Activated CD4-positive, alpha-beta T cell treated with anti-CD3 and anti-CD28 coated beads, Interleukin-2, amount 10 ng/mL, durations not matched to agents 7 days and 5 days (primary cell): ENCODE measurements at places on chromosomes 1 and 21. TPM values are rescaled to one million over a fixed set of nuclear protein-coding genes. Genes with fewer than 3 reads are reported as not detected.
A peak's percentile ranks its signal among the peaks of the same experiment; 100 is the strongest.

DNA sequence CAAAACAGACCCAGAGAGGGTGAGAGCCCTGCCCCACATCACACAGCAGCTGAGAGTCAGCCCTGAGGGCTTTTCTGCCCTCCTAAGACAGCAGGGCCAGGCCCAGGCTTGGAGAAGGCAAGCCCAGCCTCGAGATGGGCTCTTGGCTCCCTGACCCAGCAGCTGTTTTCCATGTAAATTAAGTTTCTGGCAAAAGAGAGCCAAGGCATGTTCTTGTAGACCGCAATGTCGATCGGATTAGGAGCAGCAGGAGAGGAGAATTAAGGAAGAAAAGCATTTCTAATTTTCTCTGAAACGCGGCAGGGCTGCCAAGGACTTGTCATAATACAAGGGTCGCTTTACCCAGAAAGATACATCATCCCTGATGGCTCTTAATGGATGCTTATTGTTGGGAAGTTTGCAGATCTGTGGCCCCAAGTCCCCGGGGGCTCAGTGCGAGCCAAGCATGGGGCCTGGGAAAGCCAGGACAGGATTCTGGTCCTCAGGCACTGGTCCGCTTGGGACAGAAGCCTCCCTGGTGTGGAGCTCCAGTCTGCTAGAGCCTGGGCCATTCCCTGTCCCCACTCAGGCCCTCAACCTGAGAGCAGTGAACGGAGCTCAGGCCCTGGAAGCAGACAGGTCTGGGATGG lies 62.8 kb downstream of the DMRTB1 start:
- no peak for DNase-seq
- H3K27me3 ChIP-seq, result no peaks in the 10 kb centered on the region
- no peak overlapping the region for H3K4me3 ChIP-seq
- H3K4me1 ChIP-seq, result no peaks in the 10 kb centered on the region

HPDL gene
- 6.2 TPM for total RNA-seq

- H3K36me3 ChIP-seq, result peaks cover 4% of the 10 kb centered on the region
- DNase-seq, result no peak
- peak overlapping the region; percentile 74 for H3K27ac ChIP-seq
- no peak overlapping the region for H3K4me3 ChIP-seq
These were observed 181.8 kb upstream of the EDN2 start for GRCh38 chr1:41665962-41666917.

DNA sequence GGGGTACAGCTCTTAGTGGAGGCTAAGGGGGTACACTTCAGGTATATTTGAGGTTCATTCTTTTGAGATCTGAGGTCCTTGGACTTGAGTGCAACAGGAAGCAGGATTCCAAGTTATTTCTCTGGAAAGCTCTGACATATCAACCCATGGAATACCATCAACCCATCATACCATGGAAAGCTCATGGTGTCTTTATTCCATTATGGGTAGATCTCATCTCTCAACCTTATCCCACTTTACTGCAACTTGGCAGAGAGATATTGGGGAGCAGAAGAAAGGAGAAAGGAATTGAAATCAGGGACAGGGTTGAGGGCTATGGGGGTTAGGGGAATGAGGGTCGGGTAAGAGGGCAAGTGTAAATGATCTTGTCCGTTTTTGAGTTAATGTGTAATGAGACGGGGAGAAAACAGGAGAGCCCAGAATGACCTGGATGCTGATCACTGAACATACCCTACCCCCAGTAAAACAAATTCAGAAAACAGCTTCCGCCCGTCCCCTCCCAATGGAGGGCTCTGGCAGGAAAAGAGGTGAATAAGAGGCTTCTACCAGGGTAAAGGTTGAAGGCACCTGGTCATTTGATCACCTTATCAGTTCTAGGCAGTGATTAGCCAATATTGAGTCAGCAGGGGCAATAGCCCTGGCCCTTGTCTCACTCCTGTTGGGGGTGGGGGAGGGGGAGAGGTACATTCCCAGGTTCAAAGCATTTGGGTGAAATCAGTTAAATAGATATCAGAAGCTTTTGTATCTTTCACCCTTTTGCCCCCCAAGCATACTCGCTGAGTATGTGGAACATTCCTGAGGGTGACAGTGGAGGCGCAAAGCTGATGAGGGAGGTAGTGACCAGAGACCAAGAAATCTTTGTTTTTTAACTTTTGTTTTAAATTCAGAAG lies 622 bp upstream of the APOA2 start:
- H3K36me3 ChIP-seq, result peaks cover 13% of the 10 kb centered on the region
- peaks cover 48% of the 10 kb centered on the region for H3K4me1 ChIP-seq
- DNase-seq, result no peak
- H3K27ac ChIP-seq, result no peak overlapping the region

TFAP2E gene
- 0.42 TPM for total RNA-seq

DNA sequence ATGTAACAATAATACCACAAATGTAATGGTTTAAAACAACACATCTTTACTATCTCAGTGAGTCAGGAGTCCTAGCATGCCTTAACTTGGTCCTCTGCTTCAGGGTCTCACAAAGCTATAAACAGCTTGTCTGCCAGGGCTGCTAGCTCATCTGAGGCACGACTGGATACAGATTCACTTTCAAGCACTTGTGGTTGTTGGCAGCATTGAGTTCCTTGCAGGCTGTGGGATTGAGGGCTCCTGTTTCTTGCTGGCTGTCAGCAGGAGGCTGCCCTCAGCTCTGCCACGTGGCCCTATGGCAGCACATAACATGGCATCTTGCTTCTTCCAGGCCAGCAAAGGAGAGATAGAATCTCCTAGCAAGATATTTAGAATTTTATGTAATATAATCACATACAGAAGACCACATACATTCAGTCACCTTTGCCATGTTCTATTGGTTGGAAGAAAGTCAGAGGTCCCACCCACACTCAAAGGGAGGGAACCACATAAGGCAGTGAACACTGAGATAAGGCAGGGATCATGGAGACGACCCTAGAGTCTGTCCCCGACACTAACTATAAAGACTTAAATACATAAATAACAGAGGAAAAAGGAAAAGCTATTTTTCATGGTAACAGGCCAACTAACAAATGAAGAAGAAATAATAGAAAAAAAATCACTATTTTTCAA lies 18.9 kb upstream of the IPP start:
- DNase-seq, result no peak
- no peaks in the 10 kb centered on the region for H3K27me3 ChIP-seq
- no peak overlapping the region for H3K4me3 ChIP-seq
- H3K36me3 ChIP-seq, result no peaks in the 10 kb centered on the region
- no peak overlapping the region for H3K27ac ChIP-seq

DNA sequence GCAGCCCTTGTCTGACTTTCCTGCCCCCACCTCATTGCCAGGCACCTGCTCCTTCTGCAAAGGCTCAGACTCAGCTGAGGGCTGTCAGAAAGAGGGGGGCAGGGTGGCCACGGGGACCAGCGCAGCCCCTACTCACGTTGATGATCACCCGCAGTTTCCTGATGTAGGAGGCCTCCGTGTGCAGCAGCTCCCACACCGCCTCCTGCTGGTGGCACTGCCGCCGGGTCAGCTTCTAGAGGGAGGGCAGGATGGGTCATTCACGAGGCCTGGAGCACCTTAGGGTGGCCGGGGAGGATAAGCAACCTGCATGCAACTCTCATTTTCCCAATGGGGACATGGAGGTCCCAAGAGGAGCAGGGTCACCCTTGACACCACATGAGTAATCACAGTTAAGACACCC lies 6.4 kb upstream of the TNFRSF25 start:
- H3K36me3 ChIP-seq, result no peaks in the 10 kb centered on the region
- no peak overlapping the region for H3K4me3 ChIP-seq
- DNase-seq, result no peak
- peaks cover 6% of the 10 kb centered on the region for H3K4me1 ChIP-seq
- no peaks in the 10 kb centered on the region for H3K27me3 ChIP-seq

- peaks cover 54% of the 10 kb centered on the region for H3K36me3 ChIP-seq
- no peak overlapping the region for H3K4me3 ChIP-seq
- H3K27ac ChIP-seq, result no peak overlapping the region
- no peak for DNase-seq
These were observed 40.2 kb downstream of the STX6 start for GRCh38 chr1:180982422-180982821.

LRRC42 gene
- 19.5 TPM for total RNA-seq

DNA sequence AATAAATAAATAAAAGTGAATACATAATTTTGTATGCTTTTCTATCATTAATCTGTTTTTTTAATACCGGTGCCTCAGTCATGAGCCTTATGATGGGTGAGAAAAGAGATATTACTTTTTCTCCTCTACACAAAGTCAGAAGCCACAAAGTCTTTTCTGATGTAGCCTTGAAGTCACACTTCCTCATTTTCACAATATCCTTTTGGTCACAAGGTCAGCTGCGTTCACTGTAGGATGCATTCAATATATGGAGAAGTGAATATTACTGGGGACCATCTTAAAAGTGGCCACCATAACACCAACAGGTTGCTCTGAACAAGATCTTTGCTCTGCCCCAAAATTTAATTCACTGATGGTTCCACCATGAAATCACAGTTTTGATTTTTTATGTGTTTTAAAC lies 83.3 kb upstream of the TNR start:
- DNase-seq, result no peak
- no peak overlapping the region for H3K4me3 ChIP-seq

GRCh38 chr1:210855440-210855839 lies 278.5 kb downstream of the KCNH1 start:
- no peak overlapping the region for H3K4me3 ChIP-seq
- H3K4me1 ChIP-seq, result no peaks in the 10 kb centered on the region
- H3K36me3 ChIP-seq, result no peaks in the 10 kb centered on the region

DNA sequence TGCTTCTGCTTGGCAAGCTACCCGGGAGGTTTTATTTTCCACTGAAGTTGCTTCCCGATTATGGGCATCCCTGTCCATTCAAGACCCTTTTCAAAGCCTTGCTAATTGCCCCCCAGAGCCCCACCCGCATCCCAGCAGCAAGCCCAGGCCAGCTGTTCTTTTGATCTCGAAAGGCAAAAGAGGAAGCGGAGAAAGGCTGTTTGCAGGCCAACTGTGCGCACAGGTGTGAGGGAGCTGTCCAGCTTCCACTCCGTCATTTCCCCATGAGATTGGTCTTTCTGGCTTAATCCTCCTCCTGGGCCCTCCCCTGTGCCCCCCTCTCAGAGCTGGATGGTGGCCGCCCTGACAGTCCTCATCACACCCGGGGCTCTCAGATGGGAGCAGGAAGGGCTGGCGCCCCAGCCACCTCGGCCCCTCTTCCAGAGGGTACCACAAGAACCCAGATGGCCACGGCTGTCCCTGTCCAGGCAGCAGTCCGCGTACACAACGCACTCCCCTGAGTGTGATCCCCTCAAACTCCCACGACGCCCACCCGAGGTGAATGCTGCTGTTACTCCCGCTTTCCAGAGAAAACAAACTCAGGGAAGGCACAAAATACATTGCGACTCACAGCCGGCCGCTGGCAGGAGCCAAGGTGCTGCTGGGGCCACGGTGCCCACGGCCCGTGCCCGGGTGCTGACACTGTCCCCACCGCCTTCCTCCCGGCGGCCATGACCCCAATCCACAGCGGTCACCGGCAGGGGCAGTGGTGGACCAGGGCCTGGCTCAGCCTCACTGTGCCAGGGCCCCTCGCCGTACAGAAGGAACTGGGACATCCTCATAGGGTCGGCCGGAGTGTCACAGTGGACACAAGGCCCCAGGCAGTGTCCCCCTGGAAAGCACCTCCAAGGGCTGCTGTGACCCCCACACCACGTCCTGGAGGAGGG lies 121.9 kb downstream of the CRYAA start:
- no peaks in the 10 kb centered on the region for H3K36me3 ChIP-seq
- no peak for DNase-seq
- peaks cover 2% of the 10 kb centered on the region for H3K27me3 ChIP-seq
- H3K4me1 ChIP-seq, result peaks cover 6% of the 10 kb centered on the region
- no peak overlapping the region for H3K4me3 ChIP-seq
- no peak overlapping the region for H3K27ac ChIP-seq

DNA sequence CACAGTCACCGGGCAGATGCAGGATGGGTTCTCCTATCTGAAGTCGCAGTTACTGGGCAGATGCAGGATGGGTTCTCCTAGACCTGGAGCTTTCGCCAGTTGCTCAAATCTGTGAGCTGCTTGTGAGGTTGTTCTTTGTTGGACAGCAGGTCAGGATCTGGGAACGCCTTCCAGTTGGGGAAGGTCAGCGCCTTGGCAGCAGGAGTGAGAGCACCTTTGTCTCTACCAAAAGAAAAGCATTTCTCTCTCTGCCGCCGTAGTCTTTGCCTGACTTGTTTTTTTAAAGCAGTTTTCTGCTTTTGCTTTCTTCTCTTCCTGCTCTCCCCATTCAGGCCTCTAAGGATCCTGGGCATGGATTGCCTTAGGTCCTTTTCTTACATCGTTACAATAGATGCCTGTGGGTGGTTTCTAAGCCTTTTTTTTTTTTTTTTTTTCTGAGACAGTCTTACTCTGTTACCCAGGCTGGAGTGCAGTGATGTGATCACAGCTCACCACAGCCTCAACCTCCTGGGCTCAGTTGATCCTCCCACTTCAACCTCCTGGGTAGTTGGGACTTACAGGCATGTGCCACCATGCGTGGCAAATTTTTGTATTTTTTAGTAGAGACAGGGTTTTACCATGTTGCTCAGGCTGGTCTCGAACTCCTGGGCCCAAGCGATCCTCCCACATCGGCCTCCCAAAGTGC lies 15.7 kb downstream of the PEX14 start:
- peaks cover 21% of the 10 kb centered on the region for H3K4me1 ChIP-seq
- H3K27ac ChIP-seq, result no peak overlapping the region
- no peak for DNase-seq
- no peaks in the 10 kb centered on the region for H3K27me3 ChIP-seq
- no peak overlapping the region for H3K4me3 ChIP-seq

ATAD3B gene
- 26.5 TPM for total RNA-seq

NEGR1 gene
- not detected for total RNA-seq

ANGPTL1 gene
- total RNA-seq, result not detected

CNST gene
- 36.7 TPM for total RNA-seq

DNA sequence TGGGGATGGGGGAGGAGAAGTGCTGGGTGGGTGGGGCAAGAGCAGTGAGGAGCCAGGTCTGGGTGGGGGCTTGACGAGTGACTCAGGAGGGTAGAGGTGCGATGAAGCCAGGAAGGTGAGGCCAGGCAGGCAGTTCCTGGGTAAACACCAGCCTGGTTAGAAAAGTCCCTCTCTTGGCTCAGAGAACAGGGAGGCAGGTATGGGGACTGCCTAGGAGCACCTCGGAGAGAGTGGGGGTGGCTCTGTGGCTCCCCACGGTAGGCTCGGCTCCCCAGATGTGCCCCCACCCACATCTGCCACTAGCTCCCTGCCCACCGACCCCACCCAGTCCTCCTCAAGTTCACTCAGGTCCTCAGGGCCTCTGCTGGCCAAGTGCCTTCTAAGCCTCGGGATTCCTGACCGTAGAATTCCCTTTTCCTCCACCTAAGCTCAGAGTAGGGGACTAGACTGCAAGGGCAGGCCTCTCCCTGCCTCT lies 1.2 kb downstream of the HSPG2 start:
- H3K4me3 ChIP-seq, result peak overlapping the region; percentile 57
- no peak for DNase-seq
- H3K27ac ChIP-seq, result no peak overlapping the region
- H3K36me3 ChIP-seq, result peaks cover 3% of the 10 kb centered on the region
- peaks cover 11% of the 10 kb centered on the region for H3K4me1 ChIP-seq

C1orf226 gene
- total RNA-seq, result not detected

- H3K27me3 ChIP-seq, result no peaks in the 10 kb centered on the region
- H3K36me3 ChIP-seq, result no peaks in the 10 kb centered on the region
- DNase-seq, result no peak
- no peaks in the 10 kb centered on the region for H3K4me1 ChIP-seq
- H3K27ac ChIP-seq, result no peak overlapping the region
These were observed 56.3 kb downstream of the TBX15 start for GRCh38 chr1:118931876-118932275.
